Thoracic aorta (tissue), 2 donors: ENCODE measurements at places on chromosomes 7 and 10.

GRCh38 chr10:86868353-86868752 is 89.1 kb downstream of the MMRN2 start:
- DNase-seq, result no peak

DNA sequence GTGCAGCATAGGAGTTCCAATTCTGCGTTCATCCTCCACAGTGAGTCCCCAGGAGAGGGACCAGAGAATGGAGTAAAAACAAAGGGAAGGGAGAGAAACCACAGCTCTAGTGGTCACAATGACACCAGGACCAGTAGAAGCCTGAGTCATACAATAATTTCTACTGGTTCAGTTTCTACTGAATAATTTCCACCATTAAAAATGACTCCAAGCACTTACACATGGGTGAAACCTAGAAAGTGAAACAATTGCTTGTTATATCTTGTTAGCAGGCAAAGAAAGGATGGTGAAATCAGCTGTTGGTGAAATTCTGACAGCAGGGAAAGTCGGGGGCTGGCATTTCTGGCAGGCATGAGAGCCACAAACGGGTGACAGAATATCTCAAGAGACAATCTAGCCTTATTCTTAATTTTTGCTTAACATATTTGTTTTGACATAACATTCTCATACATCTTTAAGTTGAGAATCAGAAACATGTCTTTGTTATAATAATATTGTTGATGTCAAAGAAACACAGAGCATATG is 1065.8 kb upstream of the C7orf33 start:
- no peak for DNase-seq

DNA sequence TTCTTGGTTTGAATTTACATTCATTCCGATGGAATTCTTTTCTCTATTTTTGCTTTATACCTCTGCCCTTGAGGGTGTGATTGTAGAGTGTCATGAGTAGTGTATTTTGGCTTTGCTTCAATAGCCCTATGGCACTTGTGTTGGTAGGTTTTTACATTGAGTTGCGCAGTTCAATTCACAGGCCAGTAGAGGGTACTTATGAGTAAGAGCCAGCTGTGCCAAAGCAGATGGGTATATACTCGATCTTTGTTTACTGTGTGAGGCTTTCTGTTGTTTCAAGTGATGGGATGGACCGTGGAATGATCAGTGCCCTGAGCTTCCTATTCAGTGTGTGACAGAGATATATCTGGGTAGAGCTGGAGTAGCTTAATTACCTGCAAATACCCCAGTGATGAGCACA is 4.3 kb upstream of the AKR1C3 start:
- no peak for DNase-seq

DNA sequence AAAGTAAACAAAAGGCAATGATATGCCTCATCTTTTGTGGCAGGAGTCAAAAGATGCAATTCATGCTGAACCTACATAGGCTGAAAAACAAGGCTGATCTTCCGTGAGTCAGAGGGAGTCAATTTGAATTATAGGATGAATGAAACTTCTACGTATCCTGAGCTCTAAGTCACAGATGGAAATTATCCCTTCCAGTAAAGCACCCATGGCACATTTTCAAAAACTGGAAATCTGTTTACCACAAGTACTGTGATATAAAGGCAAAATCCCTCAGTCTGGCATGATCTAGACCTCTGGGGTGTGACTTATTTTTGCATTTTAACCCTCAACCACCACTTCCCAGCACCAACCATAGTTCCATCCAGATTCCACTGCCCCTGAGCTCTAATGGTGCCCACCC is 69.6 kb downstream of the NRG3 start:
- no peak for DNase-seq

DNA sequence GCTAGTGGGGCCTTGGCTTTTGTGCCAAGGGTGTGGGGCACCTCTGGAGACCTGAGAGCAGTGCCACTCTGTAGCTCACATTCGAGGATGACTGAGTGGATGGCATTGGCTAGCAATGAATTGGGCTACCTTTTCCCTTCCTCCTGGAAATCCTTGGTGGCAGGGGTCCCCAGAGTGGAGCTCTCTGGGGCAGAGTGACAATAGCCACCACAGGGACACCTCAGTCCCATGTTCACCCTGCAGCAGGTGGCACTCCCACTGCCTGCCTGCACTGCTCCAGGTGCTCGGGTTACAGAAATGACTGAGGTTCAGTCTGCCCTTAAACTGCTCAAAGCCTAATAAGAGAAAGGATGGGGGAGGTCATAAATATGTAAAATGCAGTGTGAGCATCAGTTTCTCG is 17.8 kb downstream of the BTBD16 start:
- DNase-seq, result no peak

DNA sequence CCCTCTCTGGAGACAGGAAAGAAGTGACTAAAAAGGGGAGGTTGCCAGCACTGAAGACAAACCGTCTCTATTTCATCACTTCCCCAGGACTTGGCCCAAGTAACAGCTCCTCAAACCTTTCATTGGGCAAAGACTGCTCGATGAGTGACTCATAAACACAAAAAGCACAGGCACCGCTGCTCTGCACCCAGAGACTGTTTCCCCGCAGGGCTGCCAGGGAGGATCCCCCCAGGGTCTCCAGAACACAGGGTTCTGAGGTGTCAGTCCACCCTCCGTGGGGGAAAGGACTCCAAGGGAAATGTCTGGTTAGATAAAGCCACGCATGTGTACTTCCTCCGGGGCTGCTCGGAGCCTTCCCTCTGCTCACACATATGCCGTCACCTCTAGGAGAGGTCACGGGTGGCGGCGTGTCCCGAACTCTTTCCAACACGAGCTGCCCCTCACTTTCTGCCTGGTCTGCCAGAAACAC is 59.9 kb downstream of the INSIG1 start:
- DNase-seq, result no peak

- no peak for DNase-seq
These were observed 43.4 kb downstream of the TMEM130 start for GRCh38 chr7:98826387-98826786.

- peak; percentile 35 for DNase-seq
These were observed 91.2 kb upstream of the INSIG1 start for GRCh38 chr7:155206318-155207020.

DNA sequence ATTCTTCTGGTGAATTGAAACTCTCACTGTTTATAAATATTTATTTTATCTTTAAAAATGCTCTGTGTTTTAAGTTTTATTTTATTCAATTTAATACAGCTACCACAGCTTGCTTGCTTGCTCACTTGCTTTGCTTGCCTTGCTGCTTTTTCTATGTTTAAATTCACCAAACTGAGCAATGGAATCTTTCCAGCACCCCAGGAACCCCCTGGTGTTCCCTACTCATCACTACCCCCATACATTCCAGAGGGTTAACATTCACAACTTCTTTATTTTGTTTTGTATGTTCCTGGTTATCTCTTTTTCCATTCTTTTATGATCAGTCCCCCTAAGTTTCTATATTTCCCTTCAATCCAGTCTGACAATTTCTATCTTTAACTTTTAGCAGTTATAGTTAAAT is 166.5 kb upstream of the COL1A2 start:
- DNase-seq, result no peak

DNA sequence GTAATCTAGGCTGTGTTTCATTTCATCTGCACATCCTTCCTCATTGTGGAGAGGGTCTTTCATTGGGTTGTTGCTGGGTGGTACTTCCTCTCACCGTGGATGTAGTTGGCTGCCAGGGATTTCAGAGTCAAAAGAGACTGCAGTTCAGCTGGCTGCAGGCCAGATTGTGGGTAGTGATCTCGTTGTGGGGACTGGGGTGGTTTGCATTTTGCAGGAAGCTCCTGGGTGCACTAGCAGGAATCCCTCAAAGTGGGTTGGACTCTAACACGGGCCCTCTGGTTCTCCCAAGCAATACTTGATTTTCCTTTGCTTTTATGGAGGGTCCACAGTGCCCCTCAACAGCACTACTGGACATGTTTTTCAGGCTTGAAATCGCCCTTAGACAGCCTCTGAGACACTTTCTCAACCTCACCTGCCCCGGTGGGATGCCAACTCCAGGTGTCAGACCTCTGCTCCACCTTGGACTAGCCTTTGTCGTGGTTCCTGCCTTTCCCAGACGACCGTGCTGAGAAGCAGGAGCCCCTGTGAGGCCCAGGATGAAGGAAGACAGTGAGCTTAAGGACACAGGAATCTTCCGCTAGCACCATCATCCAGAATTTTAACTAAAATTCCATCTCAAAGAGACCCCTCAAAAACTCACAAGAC is 23.9 kb upstream of the ZNF273 start:
- no peak for DNase-seq

DNA sequence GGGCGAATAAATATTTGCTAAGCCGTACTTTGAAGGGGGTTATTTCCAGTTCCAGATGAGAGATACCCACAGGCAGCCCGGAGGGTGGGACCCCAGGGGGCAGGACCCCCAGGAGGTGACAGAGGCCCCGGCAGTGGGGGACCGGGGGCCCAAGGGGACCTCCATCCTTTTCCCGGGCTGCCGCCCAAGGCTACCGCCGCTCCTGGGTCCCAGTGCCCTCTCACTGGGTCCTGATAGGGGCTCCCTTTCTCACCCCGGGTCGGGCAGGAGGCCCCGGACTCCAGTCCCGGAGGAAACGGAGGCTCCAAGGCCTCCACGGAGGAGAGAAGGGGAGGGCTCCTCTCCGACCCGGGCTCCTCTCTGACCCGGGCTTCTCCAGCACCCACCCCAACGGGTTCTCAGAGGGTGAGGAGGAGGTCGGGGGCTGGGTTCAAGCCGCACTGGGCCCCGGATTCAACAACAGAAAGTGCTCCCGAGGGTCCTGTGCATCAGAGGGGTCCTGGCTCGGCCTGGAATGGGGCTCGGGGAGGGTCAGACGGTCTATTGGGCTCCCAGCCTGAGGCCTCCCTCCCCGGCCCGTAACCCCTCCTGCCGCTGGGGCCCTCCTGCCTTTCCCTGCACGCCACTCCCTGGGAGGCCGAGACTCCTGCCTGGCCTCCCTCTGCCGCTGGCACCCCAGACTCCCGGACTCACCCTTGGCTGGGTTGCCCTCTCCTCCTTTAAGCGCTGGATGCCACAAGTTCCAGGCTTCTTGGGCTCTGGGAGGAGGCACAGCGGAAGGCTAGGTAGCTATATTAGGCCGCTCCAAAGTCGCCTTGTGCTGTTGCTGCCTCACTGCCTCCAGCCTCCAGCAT is 62.5 kb downstream of the ZNF37A start:
- no peak for DNase-seq

- no peak for DNase-seq
These were observed 88.8 kb downstream of the LHPP start for GRCh38 chr10:124550293-124551034.

DNA sequence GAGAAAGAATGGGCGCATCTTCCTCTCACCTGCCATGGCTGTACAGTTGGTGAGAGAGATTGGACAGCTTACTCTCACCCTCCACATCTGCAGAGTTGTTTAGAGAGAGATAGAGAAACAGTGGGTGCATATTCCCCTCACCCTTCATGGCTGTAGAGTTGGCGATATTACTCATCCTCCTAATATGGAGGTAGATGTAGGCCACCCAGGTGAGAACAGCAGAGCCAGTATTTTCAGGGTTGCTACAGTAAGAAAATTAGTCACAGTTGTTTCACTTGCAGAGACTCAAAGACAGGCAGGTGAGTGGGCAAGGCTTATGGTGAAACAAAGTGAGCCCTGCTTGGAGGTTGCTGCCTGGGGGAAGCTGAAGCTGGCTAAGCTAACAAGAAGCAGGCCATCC is 65.0 kb upstream of the PFKP start:
- no peak for DNase-seq

DNA sequence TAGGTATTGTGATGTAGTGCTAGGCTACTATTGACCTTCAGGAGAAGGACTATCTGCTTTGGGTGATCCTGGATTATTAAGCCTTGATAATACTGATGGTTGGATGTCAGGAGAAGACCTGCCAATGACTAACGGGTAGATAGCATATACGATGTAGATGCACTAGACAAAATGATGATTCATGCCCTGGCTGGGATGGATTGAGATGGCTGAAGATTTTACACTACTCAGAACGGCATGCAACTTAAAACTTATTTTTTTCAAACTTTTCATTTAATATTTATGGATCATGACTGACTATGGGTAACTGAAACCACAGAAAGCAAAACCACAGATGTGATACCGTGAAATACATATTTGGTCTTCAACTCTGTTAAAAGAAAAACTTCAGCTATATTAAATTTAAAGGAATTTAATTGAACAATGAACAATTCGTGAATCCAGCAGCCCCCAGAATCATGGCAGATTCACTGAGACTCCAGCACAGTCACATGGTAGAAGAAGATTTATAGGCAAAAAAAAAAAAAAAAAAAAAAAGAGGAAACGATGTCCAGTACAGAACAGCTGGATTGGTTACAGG is 124.6 kb upstream of the CDK13 start:
- DNase-seq, result no peak

- DNase-seq, result no peak
These were observed 2.0 kb downstream of the DBNL start for GRCh38 chr7:44046321-44047061.

GRCh38 chr10:44865289-44865671 is 45.9 kb upstream of the TMEM72 start:
- DNase-seq, result no peak

DNA sequence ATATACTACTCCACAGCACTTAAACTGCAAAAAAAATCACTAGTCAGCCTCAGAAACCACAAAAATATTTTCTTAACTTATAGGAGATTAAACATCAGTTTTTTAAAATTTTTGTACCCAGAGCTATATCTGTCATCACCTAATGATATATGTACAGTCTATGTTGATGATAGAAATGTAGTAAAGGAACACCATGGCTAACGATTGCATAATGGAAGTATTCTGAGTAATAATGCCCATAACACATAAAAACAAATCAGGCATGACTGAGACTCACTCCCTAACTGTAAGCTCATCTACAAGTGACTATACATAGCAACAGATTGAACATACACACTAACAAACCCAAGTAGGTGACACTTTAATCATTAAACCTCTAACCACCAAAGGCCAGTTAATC is 51.3 kb downstream of the TSPAN12 start:
- DNase-seq, result no peak

DNA sequence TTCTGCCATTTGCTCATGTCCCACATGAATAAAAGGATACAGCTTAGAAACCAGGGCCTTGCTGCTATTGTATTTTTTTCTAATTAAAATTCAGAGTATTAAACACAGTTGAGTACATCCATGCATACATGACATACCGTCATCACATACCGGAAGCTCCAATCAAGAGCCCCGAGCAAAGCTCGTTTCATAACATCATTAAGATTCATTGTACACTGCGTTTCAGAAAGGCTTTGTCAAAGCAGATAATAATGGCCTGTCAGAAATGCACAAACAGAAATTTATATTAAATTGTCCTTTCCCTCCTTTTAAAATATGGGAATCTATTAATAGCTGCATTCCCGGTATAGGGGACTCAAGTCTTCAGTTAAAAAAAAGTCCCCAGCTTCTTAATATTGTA is 103.4 kb downstream of the PRTFDC1 start:
- DNase-seq, result no peak

DNA sequence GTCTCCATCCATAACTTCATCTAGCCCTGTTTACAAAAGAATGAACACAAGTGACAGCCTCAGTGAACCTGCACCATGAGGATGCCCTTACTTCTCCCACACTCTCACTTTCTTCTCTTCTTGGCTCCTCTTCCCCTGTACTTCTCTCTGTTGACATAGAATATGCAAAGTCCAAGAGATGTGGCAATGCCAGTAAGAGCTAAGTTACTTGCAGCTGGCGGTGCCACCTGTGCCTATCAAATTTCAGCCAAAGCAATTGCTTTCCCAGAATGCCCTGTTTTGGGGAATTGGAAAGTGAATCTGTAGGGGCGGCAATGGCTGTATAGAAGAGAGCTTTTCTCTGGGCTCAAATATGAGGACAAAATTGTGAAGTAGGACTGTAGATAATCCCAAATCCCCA is 557.8 kb downstream of the AUTS2 start:
- DNase-seq, result no peak

- DNase-seq, result no peak
These were observed 81.5 kb upstream of the GNAI1 start for GRCh38 chr7:80053124-80053523.

- DNase-seq, result no peak
These were observed 180.7 kb upstream of the KAT6B start for GRCh38 chr10:74645692-74646091.
